Gastrocnemius medialis (tissue), 4 donors: ENCODE measurements at places on chromosomes 7 and 10.

DNA sequence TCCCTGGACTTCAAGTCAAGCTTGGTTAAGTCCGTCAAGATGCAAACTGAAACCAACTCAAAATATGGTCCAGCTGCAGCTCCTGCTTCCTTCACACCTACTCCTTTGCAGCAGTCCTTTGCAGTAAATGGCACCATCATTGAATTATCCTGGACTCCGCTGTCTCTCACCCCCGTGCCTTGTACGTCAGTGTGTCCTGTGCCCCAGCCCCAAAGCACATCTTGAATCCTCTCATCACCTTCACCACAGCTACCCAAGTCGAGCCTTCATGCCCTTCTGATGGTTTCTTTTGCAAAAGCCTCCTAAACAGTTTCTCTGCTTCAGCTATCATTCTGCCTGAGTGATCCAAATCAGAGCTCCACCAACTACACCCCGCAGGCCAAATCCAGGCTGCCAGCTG is 88.4 kb upstream of the LEP start:
- no peaks in the 10 kb centered on the region for H3K4me1 ChIP-seq
- no peaks in the 10 kb centered on the region for H3K36me3 ChIP-seq
- no peak overlapping the region for H3K4me3 ChIP-seq
- peaks cover 15% of the 10 kb centered on the region for H3K27me3 ChIP-seq

- peaks cover 9% of the 10 kb centered on the region for H3K4me1 ChIP-seq
- no peak overlapping the region for H3K27ac ChIP-seq
- H3K4me3 ChIP-seq, result no peak overlapping the region
- H3K27me3 ChIP-seq, result no peaks in the 10 kb centered on the region
- H3K36me3 ChIP-seq, result no peaks in the 10 kb centered on the region
- DNase-seq, result no peak
These were observed 19.8 kb downstream of the ZNF467 start for GRCh38 chr7:149753375-149754233.

GRCh38 chr10:31187607-31188210 is 131.3 kb upstream of the ZEB1 start:
- H3K36me3 ChIP-seq, result no peaks in the 10 kb centered on the region
- H3K27me3 ChIP-seq, result no peaks in the 10 kb centered on the region
- peaks cover 9% of the 10 kb centered on the region for H3K4me1 ChIP-seq

DNA sequence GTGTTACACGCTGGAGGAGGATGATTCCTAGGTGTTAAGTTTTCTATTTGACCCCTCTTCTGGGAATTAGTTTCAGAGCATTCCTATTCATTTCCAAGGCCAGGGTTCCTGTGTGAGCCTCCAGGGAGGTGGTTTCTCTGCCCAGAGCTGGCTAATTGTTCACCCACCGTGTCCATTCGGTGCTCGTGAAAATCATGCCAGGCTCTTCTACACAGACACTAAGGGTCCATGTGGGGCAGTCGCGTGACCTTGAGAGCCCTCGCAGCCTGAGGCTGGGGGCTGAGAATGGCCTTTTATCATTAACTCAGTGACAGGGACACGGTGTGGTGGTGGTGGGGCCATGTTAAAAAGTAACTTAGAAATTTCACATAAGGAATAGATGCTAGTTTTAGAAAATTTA is 83.7 kb downstream of the EMX2 start:
- H3K4me1 ChIP-seq, result no peaks in the 10 kb centered on the region
- H3K36me3 ChIP-seq, result no peaks in the 10 kb centered on the region
- DNase-seq, result no peak

GRCh38 chr10:128001363-128001745 is 94.5 kb downstream of the PTPRE start:
- H3K4me3 ChIP-seq, result no peak overlapping the region
- no peak for DNase-seq
- peaks cover 36% of the 10 kb centered on the region for H3K27me3 ChIP-seq
- peaks cover 5% of the 10 kb centered on the region for H3K4me1 ChIP-seq
- H3K27ac ChIP-seq, result no peak overlapping the region
